ENCODE measurements at places on chromosomes 7 and 10. TPM values are rescaled to one million over a fixed set of nuclear protein-coding genes. Genes with fewer than 3 reads are reported as not detected.

DNA sequence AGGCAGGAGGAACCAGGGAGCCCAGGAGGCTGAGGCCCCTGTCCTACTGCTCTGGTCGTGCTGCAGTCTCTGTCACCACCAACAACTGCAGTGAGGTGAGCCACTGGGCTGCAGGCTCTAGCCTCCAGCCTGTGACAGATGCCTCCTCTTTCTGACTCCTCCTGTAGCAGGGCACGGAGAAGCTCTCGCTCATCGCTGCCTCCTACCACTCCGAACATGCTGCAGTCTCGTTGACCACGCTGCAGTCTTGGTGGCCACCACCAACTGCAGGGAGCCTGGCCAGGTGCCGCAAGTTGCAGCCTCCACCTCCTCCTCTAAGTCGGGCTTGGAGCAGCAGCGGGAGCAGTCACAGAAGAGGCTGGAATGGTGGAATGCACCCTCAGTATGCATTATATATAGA, 22.1 kb upstream of the VOPP1 start:
- no peak for DNase-seq

DNA sequence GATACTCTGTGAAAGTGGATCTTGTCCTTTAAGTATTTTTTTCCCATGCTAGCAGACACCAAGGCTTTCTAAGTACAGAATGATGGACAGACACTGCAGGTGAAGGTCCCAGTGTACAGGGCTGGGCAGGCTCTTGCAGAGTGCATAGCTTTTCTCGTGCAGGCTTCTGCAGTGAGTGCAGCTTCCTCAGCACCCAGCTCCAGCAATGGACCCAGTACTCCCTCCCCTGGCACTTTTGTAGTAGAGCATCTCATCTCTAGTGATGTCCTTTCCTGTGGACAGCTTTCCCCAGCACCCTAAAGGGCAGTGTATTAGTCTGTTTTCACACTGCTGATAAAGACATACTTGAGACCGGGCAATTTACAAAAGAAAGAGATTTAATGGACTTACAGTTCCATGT, 104.3 kb downstream of the CUL2 start:
- DNase-seq = peak; percentile 66

GRCh38 chr10:64486149-64486548, 964.9 kb downstream of the REEP3 start:
- DNase-seq = no peak

The LRIT1 gene
- total RNA-seq = not detected

The HYAL4 gene
- total RNA-seq = 0.79 TPM

GRCh38 chr10:122293156-122293960, 22.3 kb downstream of the BTBD16 start:
- DNase-seq = no peak

- DNase-seq = no peak
Measured at GRCh38 chr7:50303335-50304128, 984 bp upstream of the IKZF1 start.

DNA sequence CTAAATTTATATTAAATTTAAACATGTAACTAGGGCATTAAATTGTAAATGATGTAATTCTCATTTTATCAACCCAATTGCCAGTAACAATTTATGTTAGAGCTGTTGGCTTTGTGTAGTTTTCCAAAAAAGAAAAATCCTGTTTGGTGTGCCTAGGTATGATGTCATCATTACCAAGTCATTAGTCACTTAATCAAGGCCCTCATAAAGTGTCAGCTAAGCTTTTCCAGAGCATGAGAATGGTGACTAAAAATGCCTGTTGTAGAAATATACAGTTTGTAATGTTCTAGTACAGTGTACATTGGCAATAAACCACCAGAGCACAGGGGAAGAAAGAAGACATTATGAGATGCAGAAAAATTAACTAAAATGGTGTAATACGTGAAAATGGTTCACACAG, 593.8 kb upstream of the ANKRD30A start:
- no peak for DNase-seq

- no peak for DNase-seq
Measured at GRCh38 chr7:38806912-38807311, 102.1 kb downstream of the VPS41 start.

The C10orf105 gene
- 0.20 TPM for total RNA-seq

GRCh38 chr10:49571388-49571787, 32.5 kb upstream of the ERCC6 start:
- DNase-seq = no peak

- no peak for DNase-seq
Measured at GRCh38 chr10:29270883-29271282, 18.0 kb upstream of the LYZL1 start.

GRCh38 chr10:58919927-58920654, 256.4 kb upstream of the PHYHIPL start:
- DNase-seq = no peak

DNA sequence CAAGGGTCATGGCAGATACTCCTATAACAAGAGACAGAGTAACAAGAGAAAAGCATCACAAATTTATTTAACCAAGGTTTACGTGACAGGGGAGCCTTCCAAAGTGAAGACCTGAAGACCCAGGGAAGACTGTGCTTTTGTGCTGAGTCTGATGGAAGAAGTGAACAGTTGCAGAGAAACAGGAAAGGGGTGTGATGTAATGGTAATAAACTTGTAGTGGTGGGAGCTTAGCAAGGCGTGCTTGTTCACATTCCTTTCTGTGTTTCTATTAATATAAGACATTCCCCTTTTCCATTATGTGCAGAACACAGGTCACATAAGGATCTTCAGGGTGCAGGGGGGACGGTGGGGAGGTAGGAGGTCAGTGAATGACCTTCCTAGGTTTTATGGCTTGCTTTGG, 25.5 kb upstream of the C10orf67 start:
- no peak for DNase-seq

GRCh38 chr7:55992346-55992745, 28.0 kb downstream of the NIPSNAP2 start:
- no peak for DNase-seq

The PLOD3 gene
- total RNA-seq = 245 TPM

The ERLIN1 gene
- 12.5 TPM for total RNA-seq

- peak; percentile 71 for DNase-seq
Measured at GRCh38 chr10:124565565-124566221, 104.1 kb downstream of the LHPP start.

DNA sequence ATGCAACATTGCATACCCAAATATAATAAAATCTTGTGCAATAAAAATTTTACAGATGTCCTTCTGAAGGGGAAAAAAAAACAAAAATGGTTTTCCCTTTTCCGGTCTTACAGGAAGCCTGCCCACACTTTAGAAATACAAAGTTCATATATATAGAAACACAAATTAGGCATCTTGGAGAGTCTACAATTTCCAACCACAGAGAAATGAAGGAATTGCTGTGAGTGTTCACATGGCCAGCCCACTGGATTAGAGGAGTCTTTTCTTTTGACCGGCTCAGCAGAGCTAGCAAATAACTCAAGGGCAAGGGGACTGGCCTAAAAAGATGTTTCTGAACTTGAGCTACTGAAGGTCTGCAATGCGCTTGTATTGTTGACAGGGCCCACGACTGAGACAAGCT, 92.4 kb downstream of the GLI3 start:
- DNase-seq = no peak

DNA sequence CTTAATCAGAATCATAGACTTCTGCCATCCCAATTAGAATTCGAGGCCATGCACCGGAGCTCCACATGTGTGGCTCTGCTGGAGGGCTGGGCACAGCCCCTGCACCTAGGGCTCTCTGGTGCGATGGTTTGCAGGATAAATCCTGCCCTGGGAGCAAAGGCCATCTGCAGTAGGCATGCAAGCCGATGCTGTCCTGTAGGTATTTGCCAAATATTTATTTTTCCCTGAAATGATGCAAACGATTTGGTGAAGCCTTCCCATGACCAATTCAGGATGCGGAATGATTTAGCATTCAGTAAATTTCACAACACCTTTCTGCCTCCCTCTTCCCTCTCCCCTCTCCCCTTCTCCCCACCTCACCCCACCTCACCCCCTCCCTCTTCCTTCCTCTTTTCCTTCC, 170.6 kb downstream of the EBF3 start:
- no peak for DNase-seq

DNA sequence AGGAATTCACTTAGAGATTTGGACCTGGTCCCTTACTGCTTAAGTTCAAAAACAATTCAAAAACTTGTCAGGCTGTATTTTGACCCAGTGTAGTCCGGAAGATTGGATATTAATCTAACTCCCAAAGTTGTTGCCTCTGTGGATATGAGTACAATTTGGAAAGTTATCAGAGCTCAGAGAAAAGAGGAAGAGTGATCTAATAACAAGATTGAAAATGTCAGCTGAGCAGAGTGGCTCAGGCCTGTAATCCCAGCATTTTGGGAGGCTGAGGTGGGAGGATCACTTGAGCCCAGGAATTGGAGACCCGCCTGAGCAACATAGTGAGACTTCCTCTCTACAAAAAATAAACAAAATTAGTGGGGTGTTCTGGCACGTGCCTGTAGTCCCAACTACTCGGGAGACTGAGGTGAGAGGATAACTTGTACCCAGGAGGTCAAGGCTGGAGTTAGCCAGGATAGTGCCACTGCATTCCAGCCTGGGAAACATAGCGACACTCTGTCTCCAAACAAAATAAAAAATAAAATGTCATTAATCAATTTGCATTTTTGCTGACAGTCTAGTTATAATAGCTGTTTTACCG, 3.2 kb upstream of the ASCC1 start:
- DNase-seq = no peak

The CLRN3 gene
- total RNA-seq = 21.5 TPM
